ENCODE measurements at places on chromosomes 11 and 22. TPM values are rescaled to one million over a fixed set of nuclear protein-coding genes. Genes with fewer than 3 reads are reported as not detected.

POU2AF2 gene
- total RNA-seq, result not detected

PHF21B gene
- total RNA-seq, result 0.49 TPM

HTATIP2 gene
- total RNA-seq, result 1.2 TPM

OR4A16 gene
- not detected for total RNA-seq

RASD2 gene
- 2.9 TPM for total RNA-seq

NECTIN1 gene
- total RNA-seq, result 7.9 TPM

RPL27A gene
- total RNA-seq, result 2,776 TPM
